CD4-positive, alpha-beta memory T cell (primary cell): ENCODE measurements at places on chromosomes 4 and X.

DNA sequence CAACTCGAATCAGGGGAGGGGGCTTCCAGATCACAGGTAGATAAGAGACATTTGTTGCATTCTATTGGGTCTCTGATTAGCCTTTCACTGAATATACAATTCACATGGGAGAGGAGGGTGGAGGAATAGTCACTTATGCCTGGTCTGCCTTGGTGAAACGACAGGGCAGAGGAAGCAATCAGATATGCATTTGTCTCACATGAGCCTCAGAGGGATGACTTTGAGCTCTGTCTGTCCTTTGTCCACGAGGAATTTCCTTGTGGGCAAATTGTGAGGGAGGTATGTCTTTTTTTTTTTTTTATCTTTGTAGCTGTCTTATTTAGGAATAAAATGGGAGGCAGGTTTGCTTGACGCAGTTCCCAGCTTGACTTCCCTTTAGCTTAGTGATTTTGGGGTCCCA, 28.5 kb upstream of the TMSB4X start:
- no peak for DNase-seq

GRCh38 chr4:90425893-90426292, 298.7 kb downstream of the CCSER1 start:
- DNase-seq, result no peak

DNA sequence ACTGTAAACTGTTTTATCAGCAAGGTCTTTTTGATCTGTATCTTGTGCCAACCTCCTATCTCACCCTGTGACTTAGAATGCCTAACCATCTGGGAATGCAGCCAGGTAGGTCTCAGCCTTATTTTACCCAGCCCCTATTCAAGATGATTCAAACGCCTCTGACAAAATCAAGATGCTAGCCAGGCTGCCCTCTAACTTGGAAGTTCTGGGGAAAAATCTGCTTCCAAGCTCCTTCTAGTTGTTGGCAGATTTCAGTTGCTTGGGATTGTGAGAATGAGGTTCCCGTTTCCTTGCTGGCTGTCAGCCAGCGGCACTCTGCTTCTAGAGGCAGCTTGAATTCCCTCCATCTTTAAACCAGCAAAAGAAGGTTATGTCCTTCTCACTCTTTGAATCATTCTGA, 34.7 kb downstream of the LUZP4 start:
- no peak for DNase-seq

DNA sequence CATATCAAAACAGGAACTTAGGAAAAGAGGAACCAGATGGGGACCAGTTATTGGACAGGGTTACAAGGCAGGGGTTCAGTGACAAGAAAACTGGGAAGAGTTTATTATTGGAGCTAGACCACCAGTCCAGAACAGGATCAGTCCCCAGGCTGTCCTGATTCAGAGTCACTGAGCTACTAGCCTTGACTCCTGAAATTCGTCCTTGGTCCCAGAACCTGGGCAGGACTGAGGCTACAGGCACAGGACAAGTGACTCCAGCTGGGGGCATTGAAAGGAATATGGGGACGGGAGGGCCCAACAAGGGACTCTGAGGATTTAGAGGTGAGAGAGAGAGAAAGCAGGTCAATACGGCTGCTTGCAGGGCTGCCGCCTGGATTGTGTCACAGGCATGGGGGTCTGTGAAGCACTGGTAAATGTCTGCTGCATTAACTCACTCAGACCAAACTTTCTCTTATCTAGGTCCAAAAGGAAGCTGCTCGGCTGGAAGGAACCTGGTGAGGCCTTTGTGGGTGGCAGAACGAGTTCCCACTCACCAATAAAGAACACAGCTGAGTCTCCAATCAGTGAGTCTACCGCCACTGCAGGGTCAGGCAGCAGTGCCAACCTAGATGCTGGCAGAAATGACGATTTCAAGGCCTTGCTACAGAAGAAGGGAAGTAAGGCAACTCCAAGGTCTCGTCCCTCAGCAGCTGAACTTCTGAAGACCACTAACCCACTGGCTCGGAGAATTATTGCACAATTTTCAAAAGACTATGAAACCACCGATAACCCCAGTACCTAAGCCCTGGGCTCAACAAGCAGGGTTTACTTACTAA, 11.3 kb upstream of the RTL5 start:
- no peak for DNase-seq

DNA sequence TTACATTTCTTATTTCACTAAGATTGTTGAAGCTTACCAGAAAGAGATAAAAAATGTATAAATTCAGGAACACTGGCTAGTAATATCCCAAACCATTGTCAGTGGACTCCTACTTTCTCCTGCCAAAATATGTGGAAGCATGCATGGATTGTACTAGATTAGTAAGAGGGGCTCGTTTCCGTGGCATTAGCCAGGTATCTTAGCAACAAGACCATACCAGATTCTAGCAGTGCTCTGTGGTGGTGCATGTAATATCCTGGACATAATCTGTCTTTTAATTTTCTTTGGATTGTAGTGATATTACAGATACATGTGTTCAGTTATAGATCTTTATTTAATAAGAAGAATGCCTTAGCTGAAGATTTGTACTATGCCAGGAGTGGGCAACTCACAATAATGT, 371.9 kb upstream of the PITX2 start:
- no peak for DNase-seq

DNA sequence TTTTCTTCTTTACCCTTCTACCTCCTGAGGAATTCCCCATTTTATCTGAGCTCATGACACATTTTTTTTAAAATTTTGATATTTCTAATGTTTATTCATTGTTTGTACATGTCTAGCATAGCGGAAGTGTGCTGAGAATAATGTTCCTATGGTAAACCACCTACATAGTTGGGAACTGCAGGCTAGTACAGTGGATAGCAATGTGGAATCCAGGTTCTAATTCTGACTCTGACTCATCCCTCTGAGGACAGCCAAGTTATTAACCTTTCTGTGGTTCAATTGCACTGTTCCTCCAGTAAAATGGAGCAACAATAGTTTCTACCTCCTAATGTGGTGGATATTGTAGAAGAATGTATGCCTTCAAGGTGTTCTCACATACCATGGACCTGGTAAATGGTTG, 20.6 kb upstream of the APELA start:
- no peak for DNase-seq
